GM20000 (cell line): ENCODE measurements at places on chromosomes 16 and 17.
A peak's percentile ranks its signal among the peaks of the same experiment; 100 is the strongest.

GRCh38 chr17:75047398-75048098, 523 bp downstream of the KCTD2 start:
- DNase-seq, result peak; percentile 45

- no peak for DNase-seq
Observed at GRCh38 chr17:42081516-42082129, 16.6 kb downstream of the ZNF385C start.

GRCh38 chr16:9412031-9412914, 320.8 kb downstream of the HAPSTR1 start:
- DNase-seq, result no peak

- no peak for DNase-seq
Observed at GRCh38 chr16:55489956-55490265, 10.9 kb downstream of the MMP2 start.

GRCh38 chr17:58617563-58617962, 74.3 kb downstream of the TEX14 start:
- DNase-seq, result peak; percentile 32

GRCh38 chr16:85250609-85251223, 138.4 kb upstream of the CIBAR2 start:
- DNase-seq, result no peak

DNA sequence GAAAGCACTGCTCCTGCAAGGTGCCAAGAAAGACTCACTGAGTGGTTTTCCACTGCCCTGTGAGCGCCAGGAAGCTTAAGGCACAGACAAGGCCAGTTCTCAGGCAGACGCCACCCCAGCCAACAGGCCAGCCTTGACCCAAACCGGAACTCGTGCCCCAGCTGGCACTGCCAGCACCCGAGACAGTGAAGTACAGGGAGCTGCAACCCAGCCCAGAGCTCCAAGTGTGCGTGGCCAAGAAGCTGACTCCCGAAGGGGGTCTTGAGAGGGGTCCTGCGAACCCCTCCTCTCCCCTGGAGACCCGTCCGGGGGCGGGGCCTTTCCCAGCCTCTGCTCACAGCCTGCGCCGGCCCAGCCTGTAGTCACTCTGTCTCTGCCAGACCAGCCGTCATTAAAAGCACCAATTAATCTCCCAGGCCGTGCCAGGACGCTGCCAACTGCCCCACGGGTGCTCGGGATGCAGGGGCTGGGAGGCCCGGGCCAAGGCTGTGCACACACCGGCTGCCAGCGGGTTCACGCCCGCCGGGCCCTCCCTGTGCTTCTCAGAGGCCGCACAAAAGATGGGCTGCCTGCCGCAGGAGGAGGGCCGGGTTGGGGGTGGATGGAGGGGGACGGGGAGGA, 4.4 kb upstream of the SOX8 start:
- no peak for DNase-seq

GRCh38 chr17:31918701-31919128, 17.2 kb upstream of the UTP6 start:
- DNase-seq, result no peak

DNA sequence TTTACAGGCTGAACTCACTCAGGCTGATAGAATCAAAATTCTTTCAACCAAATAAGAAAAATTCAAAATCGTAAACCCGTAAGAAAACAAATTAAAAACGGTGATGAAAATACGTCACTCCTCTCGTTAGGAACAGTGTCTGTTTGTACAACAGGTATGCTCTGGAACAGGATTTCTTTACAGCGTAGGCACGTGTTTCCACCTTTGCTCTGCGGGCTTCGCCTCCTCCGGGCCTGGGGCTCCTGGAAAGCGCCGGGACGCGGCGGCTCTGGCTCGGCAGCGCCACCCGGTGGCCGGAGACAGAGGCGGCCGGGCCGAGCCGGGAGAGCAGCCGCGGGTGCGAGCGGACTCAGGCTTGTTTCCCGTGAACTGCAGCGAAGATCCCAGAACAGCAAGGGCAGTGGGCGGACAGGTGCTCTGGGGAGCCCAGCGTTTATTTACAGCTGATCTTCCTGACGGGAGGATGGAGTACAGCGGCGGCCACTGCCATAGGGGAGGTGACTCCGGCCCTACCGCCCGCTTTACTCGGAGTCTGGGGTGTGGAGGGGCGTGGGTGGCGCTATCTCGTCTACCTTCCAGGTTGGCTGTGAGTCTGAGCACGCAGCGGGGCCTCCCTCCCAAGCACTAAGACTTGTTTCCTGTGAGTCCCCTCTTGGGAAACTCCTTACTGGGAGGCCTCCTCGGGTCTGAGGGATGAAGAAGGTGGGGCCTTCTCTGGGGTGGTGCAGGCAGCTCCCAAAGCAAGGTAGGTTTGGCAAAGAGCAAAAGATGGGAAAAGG, 40.5 kb upstream of the ATP2A3 start:
- peak; percentile 91 for DNase-seq

DNA sequence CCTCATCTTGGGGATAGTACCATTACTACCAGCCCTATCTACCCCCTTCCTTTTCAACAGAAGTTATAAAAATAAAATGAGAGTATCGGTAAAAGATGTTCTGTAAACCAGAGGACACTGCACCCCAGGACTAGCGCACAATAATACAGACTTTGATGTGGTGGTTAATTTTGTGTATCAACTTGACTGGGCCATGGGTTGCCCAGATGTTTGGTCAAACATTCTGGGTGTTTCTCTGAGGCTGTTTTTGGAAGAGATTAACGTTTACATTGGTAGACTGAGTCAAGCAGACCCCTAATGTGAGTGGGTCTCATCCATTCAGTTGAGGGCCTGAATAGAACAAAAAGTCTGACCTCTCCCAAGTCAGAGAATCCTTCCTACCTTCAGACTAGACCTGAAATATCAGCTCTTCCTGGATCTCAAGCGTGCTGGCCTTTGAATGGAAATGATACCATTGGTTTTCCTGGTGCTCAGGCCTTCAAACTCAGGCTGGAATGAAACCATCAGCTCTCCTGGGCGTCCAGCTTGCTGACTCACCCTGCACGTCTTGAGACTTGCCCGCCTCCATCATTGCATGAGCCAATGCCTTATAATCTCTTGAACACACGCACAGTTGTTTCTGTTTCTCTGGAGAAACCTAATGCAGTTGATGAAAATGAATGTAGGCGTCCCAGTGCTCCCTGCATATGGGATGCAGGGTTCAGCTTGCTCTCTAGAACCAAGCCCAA, 10.1 kb downstream of the MRM1 start:
- DNase-seq, result no peak

GRCh38 chr17:62147284-62147683, 82.2 kb upstream of the MED13 start:
- DNase-seq, result no peak

GRCh38 chr16:81647527-81647926, 131.6 kb upstream of the PLCG2 start:
- DNase-seq, result no peak

DNA sequence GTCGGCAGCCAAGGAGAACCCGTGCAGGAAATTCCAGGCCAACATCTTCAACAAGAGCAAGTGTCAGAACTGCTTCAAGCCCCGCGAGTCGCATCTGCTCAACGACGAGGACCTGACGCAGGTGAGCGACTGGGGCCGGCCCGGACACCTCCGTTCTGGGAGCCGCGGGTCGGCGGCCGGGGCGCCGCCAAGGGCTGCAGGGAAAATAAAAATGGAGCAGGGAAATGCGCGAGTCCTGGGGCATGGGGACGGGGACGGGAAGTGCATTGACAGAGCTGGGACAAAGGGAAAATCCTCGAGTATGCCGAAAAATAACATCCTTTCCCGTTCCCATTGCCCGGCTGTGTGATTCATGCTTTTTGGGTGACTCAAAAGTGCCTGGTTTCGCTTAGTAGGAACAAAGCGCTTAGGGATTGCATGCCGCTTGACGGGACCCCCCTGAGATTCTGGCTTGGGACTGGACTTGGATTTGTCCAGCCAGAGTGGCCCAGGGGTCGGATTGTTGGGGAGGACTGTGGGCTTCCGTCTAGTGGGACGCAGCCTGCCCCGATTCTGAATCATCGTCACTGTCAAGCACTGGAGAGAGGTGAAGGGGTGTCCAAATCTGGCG, 699 bp downstream of the MPRIP start:
- no peak for DNase-seq

DNA sequence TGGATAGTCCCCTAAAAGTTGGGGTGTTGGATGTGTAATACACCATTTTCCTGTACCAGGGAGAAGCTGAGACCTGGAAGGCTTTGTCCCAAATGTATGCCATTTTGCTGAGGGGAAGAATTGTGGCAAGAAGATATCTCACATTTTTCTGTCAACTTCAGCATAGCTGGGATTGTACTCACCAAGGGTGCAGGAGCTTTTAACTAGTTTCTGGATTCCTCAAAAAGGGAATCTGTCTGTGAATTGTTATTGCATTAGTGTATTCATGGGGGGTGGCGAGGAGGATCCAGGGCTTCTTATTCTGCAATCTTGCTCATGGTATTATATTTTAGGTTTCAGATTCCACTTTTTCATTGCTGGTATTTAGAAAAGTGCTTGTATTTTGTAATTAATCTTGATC, 208.2 kb upstream of the MYOCD start:
- DNase-seq, result no peak

DNA sequence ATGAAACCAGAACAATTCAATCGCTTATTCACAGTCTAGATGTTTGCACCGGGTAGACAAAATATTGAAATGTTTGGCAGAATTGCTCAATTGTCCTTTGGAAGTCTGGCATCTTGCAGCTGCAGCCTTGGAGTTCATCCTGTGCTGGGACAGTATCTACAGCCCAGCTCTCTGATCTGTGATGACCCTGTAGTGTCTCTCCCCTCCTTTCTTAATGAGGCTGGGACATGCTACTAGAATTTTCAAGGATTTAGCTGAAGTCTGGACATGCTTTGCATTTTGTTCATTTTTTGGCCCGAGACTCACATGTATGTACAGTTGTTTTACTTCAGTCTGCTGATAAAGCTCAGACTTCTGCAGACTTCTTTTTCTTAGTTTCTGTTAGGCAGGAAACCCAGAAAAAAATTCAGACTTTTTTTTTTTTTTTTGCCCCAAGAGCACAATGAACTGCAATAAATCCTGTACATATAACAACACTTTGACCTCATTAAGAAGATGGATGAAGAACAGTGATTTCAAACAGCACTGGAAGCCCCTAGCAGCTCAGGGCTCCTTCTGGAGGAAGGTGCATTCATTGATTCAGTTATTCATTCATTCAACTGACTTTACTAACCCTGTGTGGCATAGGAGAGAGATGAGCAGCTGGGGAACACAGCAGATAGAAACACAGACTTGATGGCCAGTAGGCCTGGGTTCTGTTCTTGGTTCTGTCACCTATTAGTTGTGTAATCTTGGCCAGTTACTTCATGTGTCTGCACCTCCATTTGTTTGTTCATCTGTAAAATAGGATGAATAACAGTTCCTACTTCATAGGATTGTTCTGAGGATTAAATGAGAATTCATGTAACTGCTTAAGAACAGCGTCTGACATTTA, 210.0 kb downstream of the MAP2K4 start:
- no peak for DNase-seq

DNA sequence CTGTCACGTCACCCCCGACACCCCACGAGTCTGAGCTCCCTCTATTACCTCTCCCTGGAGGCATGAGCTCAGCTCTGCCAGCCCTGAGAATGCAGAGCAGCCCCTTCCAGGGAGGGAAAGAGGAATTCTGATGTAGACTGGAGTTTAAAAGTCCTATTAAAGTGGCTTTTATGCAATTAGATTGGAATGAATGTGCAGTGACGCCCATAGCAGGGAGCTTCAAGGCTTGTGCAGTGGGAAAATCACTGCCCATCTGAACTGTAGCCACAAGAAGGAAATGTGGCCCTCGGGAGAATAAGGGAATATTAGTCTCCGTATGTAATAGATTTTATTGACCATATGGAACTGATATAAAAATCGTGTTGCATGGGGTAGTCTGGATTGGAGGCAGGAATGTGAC, 66.9 kb downstream of the ZNF423 start:
- DNase-seq, result no peak

- no peak for DNase-seq
Observed at GRCh38 chr16:1791256-1791942, 2.1 kb downstream of the IGFALS start.

DNA sequence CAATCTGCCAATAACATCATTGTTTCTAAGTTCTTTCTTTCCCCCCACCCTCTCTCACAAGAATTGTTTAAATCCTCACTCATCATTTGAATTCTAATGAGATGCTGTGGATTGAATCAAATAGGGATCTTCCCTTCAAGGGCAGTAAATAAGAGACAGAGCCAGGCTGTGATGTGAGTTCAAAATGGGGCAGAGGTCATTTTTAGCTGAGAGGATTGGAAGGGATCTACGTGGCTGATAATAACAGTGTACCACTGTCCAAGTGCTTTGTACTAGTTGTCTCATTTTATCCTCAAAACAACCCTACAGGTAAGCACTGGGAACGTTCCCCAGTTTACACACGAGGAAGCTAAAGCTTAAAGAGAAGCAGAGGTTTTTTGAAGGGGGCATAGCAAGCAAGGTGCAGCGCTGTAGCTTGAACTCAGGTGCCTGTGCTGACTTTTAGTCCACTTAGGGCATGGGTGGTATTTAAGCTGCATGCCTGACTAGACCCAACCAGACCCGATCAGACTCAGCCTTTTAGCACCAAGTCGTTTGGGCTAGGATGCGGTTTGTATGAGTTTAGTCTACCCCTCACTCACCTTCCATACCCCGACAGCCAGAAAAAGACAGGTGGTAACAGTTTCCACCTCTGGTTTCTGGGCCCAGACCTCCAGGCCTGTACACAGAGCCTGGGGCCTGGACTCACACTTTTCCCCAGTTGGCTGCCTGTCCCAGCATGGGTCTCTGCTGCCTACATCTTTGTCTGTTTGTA, 39.2 kb upstream of the CCR7 start:
- no peak for DNase-seq
